ENCODE measurements at places on chromosomes 16 and 17.
A peak's percentile ranks its signal among the peaks of the same experiment; 100 is the strongest.

- DNase-seq = peak; percentile 84
These were observed 155.7 kb downstream of the SOCS1 start for GRCh38 chr16:11100239-11100750.

DNA sequence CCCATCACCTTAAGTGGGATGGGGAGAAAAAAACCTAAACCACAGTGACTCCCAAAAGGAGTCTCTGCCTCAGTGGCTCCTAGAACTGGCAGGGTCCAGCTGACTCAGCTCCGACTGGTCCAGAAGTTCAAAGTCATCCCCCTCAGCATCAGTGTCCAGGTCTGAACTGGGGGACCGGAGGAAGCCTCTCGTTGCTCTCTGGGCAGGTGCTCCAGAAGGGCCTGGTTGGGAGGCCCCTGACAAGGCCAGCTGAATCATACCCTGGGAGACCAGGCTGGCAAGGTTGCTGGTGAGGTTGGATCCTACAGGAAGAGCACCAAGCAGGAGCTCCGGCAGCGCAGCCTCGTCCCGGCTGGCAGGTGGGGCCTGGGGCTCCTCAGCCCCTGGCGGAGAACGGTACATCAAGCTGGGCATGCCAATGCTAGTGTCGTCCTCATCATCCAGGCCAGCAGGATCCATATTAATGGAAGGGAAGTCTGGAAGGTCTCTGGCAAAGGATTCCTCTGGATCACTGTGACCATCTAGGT is 4.3 kb upstream of the PSMC3IP start:
- no peak for DNase-seq

GRCh38 chr17:28029044-28029443 is 13.4 kb upstream of the NLK start:
- no peak for DNase-seq

GRCh38 chr16:74740795-74741304 is 33.8 kb downstream of the FA2H start:
- no peak for DNase-seq

Measured in lung (tissue), 17 donors.